Activated naive CD4-positive, alpha-beta T cell treated with anti-CD3 and anti-CD28 coated beads, Interleukin-2, amount 10 ng/mL, durations not matched to agents 7 days and 5 days (primary cell): ENCODE measurements at places on chromosomes 3 and 15.

DNA sequence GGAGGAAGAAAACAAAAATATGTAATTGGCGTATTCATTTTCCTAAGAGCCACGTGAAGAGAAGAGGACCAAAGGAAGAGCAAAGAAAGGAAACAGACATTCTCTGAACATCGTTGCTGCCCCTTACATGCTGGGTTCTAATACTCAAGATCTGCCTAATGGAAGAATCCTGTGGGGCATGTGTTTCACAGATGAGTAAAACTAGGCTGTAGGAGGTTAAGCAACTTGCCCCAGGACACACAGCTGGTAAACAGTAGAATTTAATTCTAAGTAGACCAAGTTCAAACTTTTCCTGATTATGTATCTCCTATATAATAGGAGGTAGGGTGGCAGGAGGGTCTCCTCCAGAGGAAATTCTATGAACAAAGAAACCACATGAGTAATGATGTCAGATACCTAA, 106.1 kb upstream of the TNFAIP8L3 start:
- no peak for DNase-seq
- no peaks in the 10 kb centered on the region for H3K36me3 ChIP-seq
- no peaks in the 10 kb centered on the region for H3K4me1 ChIP-seq
- H3K27ac ChIP-seq = no peak overlapping the region
- no peak overlapping the region for H3K4me3 ChIP-seq
- peaks cover 19% of the 10 kb centered on the region for H3K27me3 ChIP-seq

DNA sequence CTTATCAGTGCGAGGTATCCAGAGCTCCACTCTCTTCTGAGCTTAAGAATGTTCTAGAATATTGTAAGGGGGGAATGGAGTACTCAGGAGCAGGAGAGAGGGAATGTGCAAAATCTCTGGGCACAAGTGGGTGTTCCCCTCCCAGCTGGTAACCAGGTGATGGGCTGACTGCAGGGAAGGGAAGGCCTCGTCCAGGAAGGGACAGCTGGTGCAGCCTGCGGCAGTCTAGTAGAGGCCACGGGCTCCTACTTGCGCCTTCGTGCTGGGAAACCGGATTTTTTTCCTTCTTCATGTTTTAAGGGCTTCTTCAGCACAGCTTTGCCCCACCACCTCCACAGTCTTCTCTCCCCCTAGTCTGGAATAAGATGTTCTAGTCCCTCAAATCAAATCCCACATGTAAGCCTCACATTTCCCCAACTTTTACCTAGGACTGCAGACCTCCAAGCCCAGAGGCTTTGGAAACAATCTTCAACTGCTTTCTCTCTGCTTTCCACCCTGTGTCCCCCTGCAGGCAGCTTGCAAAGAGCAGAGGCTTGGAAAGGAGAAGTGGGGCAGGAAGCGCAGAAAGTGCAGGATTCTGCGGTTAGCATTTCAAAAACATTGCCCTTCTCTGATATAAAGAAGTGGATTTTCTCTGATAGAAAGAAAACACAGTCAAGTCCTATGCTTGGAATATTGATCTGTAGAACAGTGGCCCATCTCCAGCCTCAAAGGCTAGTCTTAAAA, 11.9 kb upstream of the CGNL1 start:
- H3K27ac ChIP-seq = no peak overlapping the region
- H3K27me3 ChIP-seq = peaks cover 7% of the 10 kb centered on the region
- H3K4me3 ChIP-seq = no peak overlapping the region
- no peaks in the 10 kb centered on the region for H3K36me3 ChIP-seq
- H3K4me1 ChIP-seq = no peaks in the 10 kb centered on the region

- H3K36me3 ChIP-seq = peaks cover 11% of the 10 kb centered on the region
- peak overlapping the region; percentile 69 for H3K27ac ChIP-seq
- peaks cover 19% of the 10 kb centered on the region for H3K27me3 ChIP-seq
- no peak overlapping the region for H3K4me3 ChIP-seq
Measured at GRCh38 chr3:169809230-169809795, 3.4 kb upstream of the LRRIQ4 start.

- no peak overlapping the region for H3K4me3 ChIP-seq
- no peak overlapping the region for H3K27ac ChIP-seq
Measured at GRCh38 chr3:168330983-168331382, 235.3 kb upstream of the GOLIM4 start.

DNA sequence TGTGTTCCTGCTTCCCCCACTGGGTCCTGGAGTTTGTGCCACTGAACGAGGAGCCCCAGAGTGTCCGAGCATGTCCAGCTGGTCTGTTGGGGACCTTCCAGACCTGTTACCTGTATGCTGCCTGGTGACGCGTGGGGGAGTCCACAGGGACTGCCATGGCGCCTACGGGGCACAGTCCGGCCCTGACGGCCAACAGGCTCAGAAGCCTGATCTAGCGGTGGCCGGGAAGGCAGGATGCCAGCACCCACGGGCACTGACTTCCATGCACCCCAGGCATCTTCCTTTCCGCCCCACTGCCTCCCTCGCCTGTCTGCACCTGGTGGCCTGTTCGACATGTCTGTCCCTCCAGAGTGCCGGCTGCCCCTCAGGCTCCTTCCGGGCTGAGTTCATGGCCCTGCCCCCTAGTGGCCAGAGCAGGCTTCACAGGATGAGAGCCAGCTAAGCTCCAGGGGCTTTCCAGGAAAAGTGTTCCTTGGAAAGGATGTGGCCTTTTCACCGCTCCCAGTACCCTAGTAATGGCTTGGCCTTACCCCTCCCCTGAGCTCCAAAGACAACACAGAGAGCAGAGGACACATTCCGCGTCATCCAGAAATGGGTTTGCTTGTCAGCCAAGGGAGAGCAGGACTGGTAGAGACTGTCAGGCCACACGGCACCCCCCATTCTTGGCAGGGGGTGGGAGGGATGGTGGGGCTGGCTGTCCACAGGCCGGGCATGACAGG, 35.7 kb downstream of the NGRN start:
- no peak overlapping the region for H3K27ac ChIP-seq
- no peaks in the 10 kb centered on the region for H3K36me3 ChIP-seq

GRCh38 chr3:167684388-167684993, 30.7 kb upstream of the WDR49 start:
- no peaks in the 10 kb centered on the region for H3K4me1 ChIP-seq
- peaks cover 23% of the 10 kb centered on the region for H3K36me3 ChIP-seq
- no peaks in the 10 kb centered on the region for H3K27me3 ChIP-seq
- DNase-seq = peak; percentile 43

DNA sequence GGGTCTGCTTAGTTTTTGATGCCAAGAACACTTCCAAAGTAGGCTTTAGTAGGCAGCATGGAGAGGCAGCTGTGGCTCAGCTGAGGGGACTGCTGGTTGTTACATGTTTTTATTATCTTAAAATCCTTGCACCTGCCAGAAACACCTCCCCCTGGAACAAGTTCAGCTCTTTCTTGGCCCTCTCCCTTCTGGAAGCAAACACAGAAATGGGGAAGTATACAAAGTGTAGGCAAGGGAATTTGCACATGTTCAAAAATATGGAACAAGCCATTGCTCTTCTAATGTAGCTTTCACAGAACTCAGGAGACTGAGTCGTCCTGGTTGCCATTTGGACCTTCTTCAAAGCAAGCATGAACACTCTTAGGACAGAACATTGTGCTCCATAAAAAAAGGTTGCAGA, 169.1 kb upstream of the SEMA6D start:
- no peak for DNase-seq
- no peaks in the 10 kb centered on the region for H3K4me1 ChIP-seq
- no peaks in the 10 kb centered on the region for H3K36me3 ChIP-seq
- no peaks in the 10 kb centered on the region for H3K27me3 ChIP-seq
- no peak overlapping the region for H3K27ac ChIP-seq

GRCh38 chr3:62501289-62501668, 127.9 kb upstream of the FEZF2 start:
- no peaks in the 10 kb centered on the region for H3K4me1 ChIP-seq
- no peak overlapping the region for H3K4me3 ChIP-seq
- DNase-seq = no peak
- peaks cover 3% of the 10 kb centered on the region for H3K27me3 ChIP-seq
- H3K27ac ChIP-seq = no peak overlapping the region
- H3K36me3 ChIP-seq = no peaks in the 10 kb centered on the region

DNA sequence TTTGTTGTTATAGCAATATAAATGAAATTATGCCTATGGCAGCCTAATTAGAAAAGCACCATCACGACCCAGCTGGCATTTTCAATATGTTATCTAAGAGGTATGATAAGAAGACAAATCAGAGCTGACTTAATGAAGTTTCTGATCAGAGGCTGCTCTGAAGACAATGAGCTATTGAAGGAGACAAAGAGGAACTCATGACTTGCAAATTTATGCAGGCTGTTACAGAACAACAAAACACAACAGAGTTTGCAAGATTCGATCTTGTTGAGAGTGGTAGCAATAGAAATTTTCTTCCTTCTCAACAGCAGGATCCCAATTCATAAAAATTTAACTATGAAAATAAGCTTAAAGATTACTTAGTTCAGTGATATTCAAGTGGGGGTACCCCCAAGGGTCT, 7.7 kb downstream of the CCDC54 start:
- H3K27me3 ChIP-seq = peaks cover 5% of the 10 kb centered on the region
- H3K27ac ChIP-seq = no peak overlapping the region
- DNase-seq = no peak
- no peaks in the 10 kb centered on the region for H3K36me3 ChIP-seq

GRCh38 chr3:42340466-42340865, 69.9 kb downstream of the LYZL4 start:
- H3K4me3 ChIP-seq = no peak overlapping the region
- peaks cover 5% of the 10 kb centered on the region for H3K4me1 ChIP-seq
- DNase-seq = no peak
- H3K27me3 ChIP-seq = peaks cover 13% of the 10 kb centered on the region
- H3K27ac ChIP-seq = no peak overlapping the region

- H3K27ac ChIP-seq = no peak overlapping the region
- no peaks in the 10 kb centered on the region for H3K4me1 ChIP-seq
- peaks cover 57% of the 10 kb centered on the region for H3K27me3 ChIP-seq
- no peaks in the 10 kb centered on the region for H3K36me3 ChIP-seq
- DNase-seq = no peak
Measured at GRCh38 chr3:53728606-53729005, 117.6 kb downstream of the CHDH start.

- H3K4me1 ChIP-seq = no peaks in the 10 kb centered on the region
- no peak overlapping the region for H3K4me3 ChIP-seq
- H3K36me3 ChIP-seq = no peaks in the 10 kb centered on the region
- no peak for DNase-seq
Measured at GRCh38 chr15:57406062-57406772, 29.9 kb downstream of the CGNL1 start.

- H3K27me3 ChIP-seq = peaks cover 14% of the 10 kb centered on the region
- H3K4me3 ChIP-seq = no peak overlapping the region
- H3K27ac ChIP-seq = no peak overlapping the region
Measured at GRCh38 chr3:171876680-171877147, 33.6 kb downstream of the TMEM212 start.

- H3K27me3 ChIP-seq = peaks cover 4% of the 10 kb centered on the region
- H3K4me1 ChIP-seq = peaks cover 19% of the 10 kb centered on the region
- H3K27ac ChIP-seq = no peak overlapping the region
- peaks cover 4% of the 10 kb centered on the region for H3K36me3 ChIP-seq
- H3K4me3 ChIP-seq = no peak overlapping the region
Measured at GRCh38 chr3:150680562-150680961, 23.2 kb downstream of the ERICH6 start.

GRCh38 chr3:184778426-184779332, 33.3 kb upstream of the VPS8 start:
- no peaks in the 10 kb centered on the region for H3K36me3 ChIP-seq
- H3K4me3 ChIP-seq = no peak overlapping the region
- peaks cover 48% of the 10 kb centered on the region for H3K27me3 ChIP-seq
- no peak overlapping the region for H3K27ac ChIP-seq

- H3K27me3 ChIP-seq = peaks cover 9% of the 10 kb centered on the region
- H3K27ac ChIP-seq = no peak overlapping the region
- no peaks in the 10 kb centered on the region for H3K4me1 ChIP-seq
- no peak overlapping the region for H3K4me3 ChIP-seq
Measured at GRCh38 chr15:48924528-48925393, 39.0 kb downstream of the SHC4 start.

- H3K36me3 ChIP-seq = no peaks in the 10 kb centered on the region
- no peaks in the 10 kb centered on the region for H3K4me1 ChIP-seq
- no peak overlapping the region for H3K4me3 ChIP-seq
Measured at GRCh38 chr3:37543666-37544065, 318.0 kb upstream of the CTDSPL start.

DNA sequence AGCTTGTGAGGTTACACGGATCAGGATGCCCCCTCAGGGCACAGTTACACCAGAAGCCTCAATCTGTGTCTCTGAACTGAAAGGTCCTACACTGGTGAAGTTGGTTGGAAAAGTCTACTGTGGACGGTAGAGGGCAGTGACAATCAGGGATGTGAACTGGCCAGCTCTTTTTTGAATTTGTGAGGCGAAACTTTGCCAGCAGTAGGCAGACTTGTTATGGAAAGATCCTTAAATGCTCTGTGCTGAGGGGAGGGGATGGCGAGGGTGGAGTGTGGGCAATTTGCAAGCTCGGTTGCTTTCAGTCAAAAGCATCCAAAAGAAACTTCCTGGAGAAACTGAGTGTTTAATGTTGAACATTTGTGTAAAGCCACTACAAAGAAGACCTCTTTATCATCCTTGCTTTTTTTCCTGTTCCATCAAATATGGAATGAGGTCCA, 127.4 kb upstream of the ABHD17C start:
- no peaks in the 10 kb centered on the region for H3K4me1 ChIP-seq
- no peak overlapping the region for H3K27ac ChIP-seq
- no peaks in the 10 kb centered on the region for H3K36me3 ChIP-seq
- no peak overlapping the region for H3K4me3 ChIP-seq

DNA sequence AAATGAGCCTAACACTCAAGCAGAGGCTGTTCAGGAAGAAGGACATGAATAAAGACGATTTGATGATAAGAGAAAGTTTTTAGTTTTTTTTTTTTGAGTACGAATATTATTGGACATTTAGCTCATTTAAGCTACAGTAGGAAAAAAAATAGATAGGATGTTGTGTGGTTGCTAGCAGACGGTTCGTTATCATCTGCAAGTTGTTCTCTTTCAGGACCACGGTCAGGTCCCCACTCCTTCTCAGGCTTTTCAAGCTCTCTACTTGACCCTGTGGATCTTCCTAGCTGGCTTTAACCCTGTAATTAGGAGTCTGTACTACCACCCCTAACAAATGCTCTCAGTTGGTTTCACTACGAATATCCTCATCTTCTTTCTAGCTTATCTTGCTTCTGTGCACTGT, 1.1 kb downstream of the KCNH8 start:
- peak; percentile 58 for DNase-seq
- peaks cover 26% of the 10 kb centered on the region for H3K4me1 ChIP-seq
- H3K4me3 ChIP-seq = no peak overlapping the region
- H3K27ac ChIP-seq = no peak overlapping the region

- no peaks in the 10 kb centered on the region for H3K27me3 ChIP-seq
- no peaks in the 10 kb centered on the region for H3K36me3 ChIP-seq
- H3K27ac ChIP-seq = no peak overlapping the region
- no peak overlapping the region for H3K4me3 ChIP-seq
Measured at GRCh38 chr3:117105686-117106085, 396.1 kb downstream of the TUSC7 start.

- DNase-seq = no peak
- H3K4me1 ChIP-seq = peaks cover 5% of the 10 kb centered on the region
- H3K4me3 ChIP-seq = no peak overlapping the region
- peaks cover 2% of the 10 kb centered on the region for H3K36me3 ChIP-seq
- no peak overlapping the region for H3K27ac ChIP-seq
Measured at GRCh38 chr15:92029767-92030166, 176.3 kb downstream of the SLCO3A1 start.

DNA sequence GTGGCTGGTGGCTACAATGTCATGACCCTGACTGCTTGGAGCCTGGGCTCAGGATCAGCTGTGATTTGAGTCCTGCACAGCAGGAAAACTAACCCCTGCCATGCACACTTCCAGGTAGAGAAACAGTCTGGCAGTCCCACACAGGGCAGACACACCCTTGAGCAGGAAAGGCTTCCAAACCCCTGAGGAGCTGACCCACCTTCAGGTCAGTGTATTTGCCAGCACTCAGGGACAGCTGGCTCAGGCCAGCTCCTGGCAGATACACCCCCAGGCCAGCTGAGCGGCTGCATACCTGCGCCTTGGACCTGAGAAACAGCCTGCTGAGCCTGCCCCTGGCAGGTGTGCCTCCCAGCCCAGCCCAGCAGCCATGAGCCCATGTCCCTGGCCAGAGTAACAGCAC, 22.2 kb upstream of the CDAN1 start:
- DNase-seq = no peak
- no peak overlapping the region for H3K27ac ChIP-seq
- H3K36me3 ChIP-seq = peaks cover 16% of the 10 kb centered on the region
- no peaks in the 10 kb centered on the region for H3K27me3 ChIP-seq
